ENCODE measurements at places on chromosomes 2 and 18.
A peak's percentile ranks its signal among the peaks of the same experiment; 100 is the strongest.

DNA sequence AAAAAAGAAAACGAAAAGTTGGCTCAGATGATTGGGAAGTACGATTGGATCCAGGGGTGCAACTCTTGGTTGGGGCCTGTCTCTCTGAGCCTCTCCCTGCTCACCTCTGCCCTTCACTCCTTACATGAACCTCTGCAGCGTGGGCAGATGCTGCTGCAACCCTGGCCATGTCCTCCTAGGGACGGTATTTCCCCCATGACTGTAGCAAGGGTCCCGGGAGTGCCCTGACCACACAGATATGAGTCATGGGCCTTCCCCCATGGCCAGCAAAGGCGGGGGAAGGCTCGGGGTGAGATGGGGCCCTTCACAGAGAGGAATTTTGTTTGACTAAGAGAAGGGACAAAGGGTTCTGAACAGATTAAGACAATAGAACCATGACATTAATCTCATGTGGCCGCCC is 129.0 kb downstream of the NCK2 start:
- DNase-seq: peak; percentile 46

GRCh38 chr2:43311276-43311675 is 84.9 kb upstream of the ZFP36L2 start:
- DNase-seq: no peak

DNA sequence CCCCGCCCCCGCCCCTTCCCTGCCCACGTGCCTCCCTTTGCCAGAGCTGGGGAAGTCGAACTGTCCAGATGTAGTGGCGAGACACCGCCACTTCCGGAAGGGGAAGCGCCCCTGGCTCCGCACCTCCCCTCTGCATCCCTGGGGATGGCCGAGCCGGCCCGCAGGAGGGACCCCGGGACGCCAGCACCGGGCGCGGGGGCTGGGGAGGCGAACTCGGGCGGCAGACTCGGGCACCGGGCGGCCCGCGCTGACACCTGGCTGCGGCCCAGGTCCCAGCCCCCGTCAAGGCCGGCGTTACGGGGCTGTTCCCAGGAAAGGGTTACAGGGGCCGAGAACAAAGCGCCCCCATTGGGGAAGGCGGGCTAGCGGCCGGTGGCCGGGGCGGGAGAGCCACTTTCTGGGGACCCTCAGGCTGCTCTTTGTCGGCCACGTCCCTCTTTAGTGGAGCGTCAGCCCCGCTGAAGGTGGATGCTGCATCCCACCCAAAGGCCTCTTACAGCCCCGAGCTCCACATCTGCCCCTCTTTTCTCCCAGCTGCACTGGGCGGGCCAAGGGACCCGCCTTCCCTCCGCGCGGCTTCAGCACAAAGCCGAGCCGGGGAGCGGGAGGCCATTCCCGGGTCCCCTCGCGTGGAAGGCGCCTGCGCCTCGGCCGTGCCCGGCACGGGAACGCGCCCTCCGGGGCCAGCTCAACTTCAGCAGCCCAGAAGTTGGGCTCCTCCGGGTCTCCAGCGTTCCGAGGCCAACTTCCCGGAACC is 1.3 kb downstream of the SDC1 start:
- DNase-seq: no peak

DNA sequence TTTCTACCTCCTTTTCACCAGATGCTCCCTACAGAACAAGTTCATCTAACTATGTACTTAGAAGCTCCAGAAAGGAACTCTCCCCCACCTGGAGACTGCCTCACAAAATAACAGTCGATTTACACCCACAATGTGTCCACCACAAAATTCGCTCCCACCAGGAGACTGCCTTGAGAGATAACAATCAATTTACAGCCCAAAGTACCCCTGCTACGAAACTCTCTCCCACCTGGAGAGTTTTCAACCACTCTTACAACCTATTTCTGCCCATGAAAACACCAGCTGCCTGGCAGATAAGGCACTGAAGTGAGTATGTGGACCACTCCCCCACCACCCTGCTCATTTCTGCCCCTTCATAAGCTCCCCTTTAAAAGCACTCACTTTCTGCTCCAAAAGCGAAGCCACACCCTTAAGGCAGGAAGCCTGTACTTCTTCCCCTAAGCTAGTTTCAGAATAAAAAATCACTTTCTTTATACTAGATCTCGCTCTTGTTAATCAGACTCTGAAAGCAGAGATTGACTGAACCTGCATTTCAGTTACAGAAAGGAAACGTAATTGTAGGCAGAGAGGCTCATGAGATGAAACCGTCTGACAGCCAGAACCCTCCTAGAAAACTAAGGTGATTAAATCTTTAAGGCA is 94.4 kb upstream of the RBBP8 start:
- no peak for DNase-seq

GRCh38 chr2:47037678-47038077 is 117.4 kb downstream of the STPG4 start:
- no peak for DNase-seq

DNA sequence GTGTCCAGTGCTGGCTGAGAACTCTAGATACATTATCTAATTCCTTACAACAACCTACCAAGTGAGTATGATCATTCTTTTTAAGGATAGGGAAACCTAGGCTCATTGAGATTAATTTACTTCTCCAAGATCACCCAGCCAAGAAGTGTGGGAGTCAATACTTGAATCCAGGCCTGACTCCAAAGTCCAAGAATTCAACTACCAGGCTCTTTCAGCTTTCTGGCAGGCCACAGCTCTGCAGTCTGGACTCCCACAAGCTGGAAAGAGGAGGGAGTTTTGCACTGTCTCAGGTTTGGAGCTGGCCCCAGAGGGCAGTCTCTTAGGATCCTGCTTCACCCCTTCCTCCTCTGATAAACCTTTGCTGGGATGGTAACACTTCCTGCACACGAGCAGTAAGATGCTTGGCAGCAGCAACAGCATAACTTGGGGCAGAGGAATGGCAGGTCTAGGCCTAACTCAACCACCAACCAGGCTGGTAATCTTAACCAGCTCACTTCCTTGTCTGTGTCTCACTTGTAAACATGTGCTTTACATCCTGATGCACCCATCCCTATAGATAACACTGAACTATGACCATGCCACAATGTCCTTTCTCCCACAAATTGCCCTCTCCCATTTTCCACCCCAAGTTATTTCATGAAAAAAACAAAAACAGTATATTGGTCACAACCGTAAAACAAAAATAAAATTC is 111.1 kb upstream of the ACAA2 start:
- DNase-seq: no peak

DNA sequence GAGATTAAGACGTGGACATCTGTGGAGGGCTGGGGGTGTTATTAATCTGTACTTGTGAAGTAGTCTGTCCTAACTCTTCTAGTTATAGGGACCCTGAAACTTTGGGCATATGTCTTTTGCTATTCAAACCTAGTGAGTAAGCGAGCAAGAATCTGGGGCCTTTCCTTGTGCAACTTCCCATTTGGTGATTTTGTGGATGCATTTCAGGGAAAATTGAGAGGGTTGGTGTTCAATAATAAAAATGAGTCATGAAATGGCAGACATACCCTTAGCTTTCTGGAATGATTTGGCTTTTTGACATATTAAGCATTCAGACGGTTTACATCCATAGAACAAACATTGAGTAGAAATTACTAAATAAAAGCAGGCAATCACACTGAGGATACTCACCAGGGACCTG is 17.0 kb downstream of the COL4A4 start:
- no peak for DNase-seq

DNA sequence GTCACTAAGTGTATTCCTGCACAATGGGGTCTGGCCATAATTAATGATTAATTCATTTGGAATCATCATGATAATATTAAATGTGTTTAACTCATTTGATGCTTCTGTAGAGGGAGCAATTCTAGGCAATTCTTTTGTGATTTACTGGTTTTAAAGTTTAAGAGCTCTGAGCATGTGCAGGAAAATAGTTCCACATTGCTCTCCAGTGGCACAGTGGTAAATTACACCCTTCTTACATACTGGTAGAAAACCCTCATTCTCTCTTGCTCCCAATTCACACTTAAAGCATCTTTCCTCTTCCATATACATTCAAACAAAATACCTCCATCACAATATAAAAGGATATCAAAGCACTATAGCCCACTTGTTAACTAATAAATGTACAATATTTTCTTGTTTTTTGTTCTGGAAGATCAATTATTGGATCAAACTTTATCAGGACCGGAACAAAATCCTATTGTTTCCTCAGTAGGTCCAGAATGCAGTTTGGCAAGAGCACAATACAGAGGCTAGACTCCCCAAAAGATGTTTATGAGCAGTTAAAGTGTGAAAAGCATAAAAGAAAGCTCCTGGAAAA is 844.3 kb downstream of the MBD2 start:
- DNase-seq: no peak

- no peak for DNase-seq
These were observed 36.4 kb downstream of the NEDD4L start for GRCh38 chr18:58080451-58080850.

DNA sequence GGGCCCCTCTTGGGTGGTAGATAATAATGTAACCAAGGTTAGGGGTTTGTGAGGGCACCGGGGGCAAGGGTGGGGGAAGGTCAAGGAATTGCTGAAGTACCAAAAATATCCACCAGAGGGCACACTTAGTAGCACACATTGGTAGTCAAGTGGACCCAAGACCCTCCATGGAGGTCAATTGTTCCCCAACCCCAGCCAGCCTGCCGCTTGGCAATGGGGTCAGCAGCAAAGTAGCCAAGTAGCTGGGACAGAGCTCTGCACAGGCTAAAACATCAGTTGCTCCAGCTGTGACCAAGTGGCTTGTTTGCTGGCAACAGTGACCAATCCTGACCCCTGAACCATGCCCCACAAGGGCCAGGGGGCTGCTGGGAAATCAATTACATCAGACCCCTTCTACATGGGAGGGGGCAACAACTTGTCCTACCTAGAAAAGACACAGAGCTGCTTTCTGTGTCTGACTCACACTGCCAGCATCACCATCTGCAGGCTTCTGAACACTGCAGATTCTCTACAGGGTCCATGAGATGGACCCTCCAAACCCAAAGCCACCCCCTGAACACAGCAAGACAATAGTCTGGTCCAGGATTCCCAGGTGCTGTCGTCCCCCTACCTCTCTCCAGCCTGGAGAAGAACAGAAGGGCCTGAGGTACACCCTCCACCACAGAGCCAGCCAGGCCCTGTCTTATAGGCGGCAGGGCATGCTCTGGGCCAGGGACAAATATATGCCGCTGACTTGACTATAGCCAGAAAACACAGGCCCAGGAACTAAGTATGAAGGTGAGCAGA is 76.0 kb downstream of the EMX1 start:
- DNase-seq: no peak

DNA sequence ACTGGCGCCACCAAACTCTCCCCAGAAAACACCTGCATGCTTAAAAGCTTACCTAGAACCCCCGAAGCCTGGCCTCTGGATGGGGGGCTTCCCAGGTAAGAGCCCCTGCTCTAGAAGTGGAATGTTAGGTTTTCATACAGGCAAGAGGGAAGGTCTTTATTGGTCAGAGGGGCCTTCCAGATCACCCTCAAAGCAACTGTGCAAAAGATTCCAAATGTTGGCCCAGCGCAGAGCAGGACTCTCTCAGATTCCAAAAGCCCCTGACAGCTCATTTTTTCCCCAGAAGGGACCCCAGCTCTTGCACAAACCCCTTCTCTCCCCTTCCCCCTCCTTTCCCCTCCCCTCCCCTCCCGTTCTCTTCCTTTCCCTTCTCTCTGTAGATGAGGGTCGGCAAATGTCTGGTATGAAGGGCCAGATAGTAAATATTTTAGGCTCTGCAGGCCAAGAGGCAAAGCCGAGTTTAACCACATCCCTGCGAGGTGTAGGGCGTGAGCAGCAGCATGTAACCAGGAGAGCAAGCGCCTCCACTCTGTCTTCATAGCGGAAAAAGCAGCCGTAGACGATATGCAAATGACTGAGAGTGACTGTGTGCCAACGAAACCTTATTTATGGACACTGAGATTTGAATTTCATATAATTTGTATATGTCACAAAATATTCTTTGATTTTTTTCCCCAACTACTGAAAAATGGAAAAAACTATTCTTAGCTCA is 116.9 kb downstream of the SMAD7 start:
- DNase-seq: no peak

- DNase-seq: no peak
These were observed 647.7 kb upstream of the ZNF804A start for GRCh38 chr2:183950673-183951072.
